ENCODE measurements at places on chromosomes 3 and 15.

DNA sequence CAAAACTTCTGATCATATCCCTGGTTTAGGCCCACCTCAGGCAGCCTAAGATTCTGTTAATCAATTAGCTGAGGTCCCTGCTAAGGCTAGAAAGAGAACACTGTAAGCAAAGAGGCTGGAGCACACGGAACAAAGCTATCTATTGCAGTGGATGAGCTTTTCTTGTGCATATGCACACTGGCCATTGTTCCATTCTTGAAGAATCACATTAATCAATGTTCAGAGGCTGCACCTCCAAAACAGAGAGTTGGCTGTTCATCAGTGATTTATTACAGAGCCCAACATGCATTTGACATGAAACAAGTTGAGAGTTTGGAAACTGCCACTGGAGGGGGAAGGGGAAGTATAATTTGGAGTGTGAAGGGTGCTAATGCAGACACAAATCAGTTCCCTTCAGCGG is 873.0 kb downstream of the ROBO1 start:
- DNase-seq = no peak

- DNase-seq = no peak
Observed at GRCh38 chr3:165638034-165638433, 199.2 kb downstream of the BCHE start.

DNA sequence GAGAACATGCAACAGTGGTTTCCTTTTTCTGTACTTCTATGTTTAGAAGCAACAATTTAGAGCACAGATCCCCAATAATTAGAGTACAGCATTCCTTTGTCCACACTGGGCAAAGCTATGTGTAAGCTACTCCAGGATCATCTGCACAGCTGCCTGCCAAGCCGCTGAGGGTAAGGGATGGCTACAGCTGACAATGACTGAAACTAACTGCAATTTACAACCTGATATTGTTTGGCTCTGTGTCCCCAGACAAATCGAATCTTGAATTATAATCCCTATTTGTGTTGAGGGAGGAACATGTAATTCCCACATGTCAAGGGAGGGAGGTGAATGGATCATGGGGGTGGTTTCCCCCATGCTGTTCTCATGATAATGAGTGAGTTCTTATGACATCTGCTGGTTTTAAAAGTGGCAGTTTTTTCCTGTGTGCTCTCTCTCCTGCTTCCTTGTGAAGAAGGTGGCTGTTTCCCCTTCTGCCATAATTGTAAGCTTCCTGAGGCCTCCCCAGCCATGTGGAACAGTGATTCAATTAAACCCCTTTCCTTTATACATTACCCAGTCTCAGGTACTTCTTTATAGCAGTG is 54.8 kb upstream of the TNFSF10 start:
- DNase-seq = no peak

DNA sequence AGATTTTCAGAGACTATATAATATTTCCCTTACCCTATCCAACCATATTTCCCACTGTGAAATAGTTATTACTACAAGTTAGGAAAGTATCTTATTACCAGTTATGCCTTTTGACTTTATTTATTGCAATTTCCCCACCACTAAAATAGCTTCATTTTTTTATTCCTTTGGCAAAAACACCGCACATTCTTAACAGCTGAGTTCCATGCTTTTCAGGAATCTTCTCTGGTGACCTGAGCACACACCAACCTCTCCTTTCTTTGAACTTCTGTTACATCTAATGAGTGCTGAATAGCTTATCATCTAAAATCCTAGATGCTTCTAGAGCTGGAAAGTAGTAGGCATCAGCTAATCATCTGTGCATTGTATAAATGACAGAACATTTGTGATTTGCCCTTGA is 99.1 kb downstream of the UBE2E2 start:
- no peak for DNase-seq

DNA sequence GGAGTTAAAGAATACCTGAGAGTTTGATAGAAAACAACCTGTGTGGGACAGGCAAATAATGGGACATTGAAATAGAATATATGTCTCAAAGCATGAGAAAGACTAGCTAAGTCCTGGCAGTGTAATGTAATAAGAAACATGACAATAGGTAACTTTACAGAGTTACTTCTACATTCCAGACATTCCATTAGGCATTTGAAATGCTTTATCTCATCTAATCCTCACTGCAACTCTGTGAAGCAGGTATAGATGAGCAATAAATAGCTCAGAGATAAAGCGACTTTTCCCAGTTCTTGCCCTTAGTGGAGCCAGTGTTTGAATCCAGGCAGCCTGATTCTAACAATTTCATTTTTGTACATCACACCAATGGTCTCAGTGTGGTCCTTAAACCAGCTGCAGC is 76.8 kb downstream of the CPNE4 start:
- no peak for DNase-seq

- DNase-seq = no peak
Observed at GRCh38 chr15:80087104-80087503, 27.6 kb downstream of the ZFAND6 start.
